H1 (cell line): ENCODE measurements at places on chromosomes 1 and 21. TPM values are rescaled to one million over a fixed set of nuclear protein-coding genes. Genes with fewer than 3 reads are reported as not detected.

IKBKE gene
- total RNA-seq = 8.6 and 9.8 TPM in 2 replicates

SASS6 gene
- 13.1 and 13.8 TPM in 2 replicates for total RNA-seq

ZZZ3 gene
- 54.6 and 54.7 TPM in 2 replicates for total RNA-seq

UBL4B gene
- total RNA-seq = not detected in 2 replicates

TNFRSF1B gene
- 2.8 and 2.9 TPM in 2 replicates for total RNA-seq

ZNF683 gene
- not detected in 2 replicates for total RNA-seq

MSH4 gene
- total RNA-seq = 0.22 and 0.25 TPM in 2 replicates

DYRK3 gene
- 7.7 and 8.5 TPM in 2 replicates for total RNA-seq

CD1E gene
- total RNA-seq = not detected in 2 replicates

CENPF gene
- total RNA-seq = 170 and 175 TPM in 2 replicates

ATP1A4 gene
- total RNA-seq = 0.57 and 0.61 TPM in 2 replicates

IGSF9 gene
- 28.1 and 29.2 TPM in 2 replicates for total RNA-seq

SH2D5 gene
- total RNA-seq = 18.3 and 18.4 TPM in 2 replicates

TNFAIP8L2 gene
- total RNA-seq = not detected in 2 replicates
